ENCODE measurements at places on chromosomes 2 and 18. TPM values are rescaled to one million over a fixed set of nuclear protein-coding genes. Genes with fewer than 3 reads are reported as not detected.
A peak's percentile ranks its signal among the peaks of the same experiment; 100 is the strongest.

DNA sequence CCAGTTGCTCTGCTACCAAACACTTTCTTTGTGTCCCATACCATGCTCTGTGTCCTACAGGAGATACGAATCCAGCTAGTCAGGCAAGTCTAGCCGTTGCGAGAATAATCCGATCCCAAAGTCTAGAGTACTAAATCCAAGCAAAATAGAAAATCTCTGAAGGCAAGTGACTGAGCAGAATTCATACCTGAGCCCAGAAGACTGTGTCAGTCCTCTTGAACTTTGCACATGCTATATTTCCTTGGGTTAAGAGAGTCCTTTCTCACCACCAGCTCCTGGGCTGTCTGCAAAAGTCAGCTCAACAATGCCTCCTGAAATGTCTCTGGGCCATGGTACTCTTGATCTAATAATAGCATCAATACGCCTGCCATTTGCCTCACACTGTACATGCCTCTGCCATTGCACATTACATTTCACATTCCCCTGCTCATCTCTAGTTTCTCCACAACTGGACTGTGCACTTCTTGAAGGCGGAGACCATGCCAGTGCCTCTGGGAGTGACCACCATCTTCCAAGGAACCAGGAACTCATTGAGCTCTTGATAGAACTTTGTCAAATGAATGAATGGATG is 265.8 kb upstream of the ID2 start:
- DNase-seq, result no peak

Gene GPR155
- total RNA-seq, result 1.7 TPM

- DNase-seq, result no peak
Measured at GRCh38 chr2:175677880-175678279, 324.2 kb downstream of the LNPK start.

DNA sequence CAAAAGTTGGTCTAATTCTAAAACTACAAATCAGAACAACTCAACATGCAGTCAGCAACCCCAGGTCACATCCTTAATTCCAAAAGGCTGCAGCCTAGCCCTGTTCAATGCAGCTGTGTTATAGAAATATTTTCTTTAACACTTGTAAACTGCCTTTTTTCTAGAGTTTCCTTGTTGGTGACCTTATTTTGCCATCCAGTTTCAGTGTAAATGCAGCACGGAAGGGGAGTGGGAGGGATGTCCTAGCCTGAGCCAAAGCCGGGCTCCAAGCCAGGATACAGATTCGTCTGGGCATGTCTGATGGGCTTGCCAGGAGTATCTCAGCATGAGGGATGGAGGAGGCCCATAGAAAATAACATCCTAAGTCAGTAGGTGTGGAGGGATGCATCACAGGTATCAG is 17.7 kb upstream of the SP3 start:
- no peak for DNase-seq

Gene ZNF532
- 89.5 TPM for total RNA-seq

DNA sequence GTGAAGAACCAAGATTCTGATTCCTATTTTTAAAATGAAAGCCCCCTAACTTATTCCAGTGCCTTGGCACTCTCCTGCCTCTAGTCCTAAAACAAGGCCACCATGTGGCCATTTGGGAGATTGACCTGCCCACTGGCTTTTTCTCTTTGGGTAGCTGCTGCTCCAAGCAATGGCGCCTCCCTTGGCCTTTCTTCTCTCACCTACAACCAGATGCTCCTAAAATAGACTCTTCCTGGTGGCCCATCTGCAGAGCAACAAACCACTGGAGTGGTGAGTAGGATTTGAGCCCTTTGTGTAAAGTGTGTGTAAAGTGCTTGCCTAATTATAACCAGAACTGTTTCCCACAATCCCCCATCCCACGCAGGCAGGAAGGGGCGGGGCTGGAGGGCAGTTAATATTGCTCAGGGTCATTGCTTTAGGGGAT is 114.2 kb downstream of the FHOD3 start:
- no peak for DNase-seq

Gene CENPA
- 2.4 TPM for total RNA-seq

GRCh38 chr2:213187833-213188532 is 36.6 kb upstream of the IKZF2 start:
- DNase-seq, result peak; percentile 64

Gene IL36RN
- 0.04 TPM for total RNA-seq

Gene MYO7B
- total RNA-seq, result 0.50 TPM

DNA sequence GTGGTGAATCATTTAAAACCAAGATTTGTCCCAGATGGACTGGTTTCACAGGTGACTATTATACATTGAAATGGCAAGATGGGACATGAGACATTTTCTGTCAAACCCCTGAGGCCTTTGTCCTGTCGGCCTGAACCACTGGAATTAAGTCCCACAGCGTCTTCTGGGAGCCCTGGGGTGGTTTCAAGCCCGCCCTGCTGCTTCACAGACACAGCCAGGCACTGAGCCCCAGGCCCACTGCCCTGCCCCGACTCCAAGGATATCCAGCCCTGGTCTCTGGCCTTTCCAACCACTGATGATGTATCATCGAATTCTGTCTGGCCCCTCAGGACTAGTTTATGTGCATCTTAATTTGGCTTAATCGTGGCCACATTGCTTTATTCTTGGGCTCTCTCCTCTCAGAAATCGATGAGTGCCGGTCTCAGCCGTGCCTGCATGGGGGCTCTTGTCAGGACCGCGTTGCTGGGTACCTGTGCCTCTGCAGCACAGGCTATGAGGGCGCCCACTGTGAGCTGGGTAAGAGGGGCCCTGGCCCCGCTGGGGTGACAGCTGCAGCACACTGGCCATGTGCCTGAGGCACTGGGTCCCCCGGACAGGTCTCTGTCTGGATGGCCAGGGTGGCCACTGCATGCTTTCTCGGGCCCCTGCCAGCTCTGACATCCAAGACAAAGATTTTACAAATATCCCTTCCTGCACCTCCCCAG is 39.5 kb downstream of the MTERF4 start:
- no peak for DNase-seq

Measured in kidney epithelial cell (primary cell).